AML-193 (cell line): ENCODE measurements at places on chromosomes 13 and 19.
A peak's percentile ranks its signal among the peaks of the same experiment; 100 is the strongest.

GRCh38 chr13:72437458-72437857, 290.0 kb downstream of the MZT1 start:
- no peak for DNase-seq

DNA sequence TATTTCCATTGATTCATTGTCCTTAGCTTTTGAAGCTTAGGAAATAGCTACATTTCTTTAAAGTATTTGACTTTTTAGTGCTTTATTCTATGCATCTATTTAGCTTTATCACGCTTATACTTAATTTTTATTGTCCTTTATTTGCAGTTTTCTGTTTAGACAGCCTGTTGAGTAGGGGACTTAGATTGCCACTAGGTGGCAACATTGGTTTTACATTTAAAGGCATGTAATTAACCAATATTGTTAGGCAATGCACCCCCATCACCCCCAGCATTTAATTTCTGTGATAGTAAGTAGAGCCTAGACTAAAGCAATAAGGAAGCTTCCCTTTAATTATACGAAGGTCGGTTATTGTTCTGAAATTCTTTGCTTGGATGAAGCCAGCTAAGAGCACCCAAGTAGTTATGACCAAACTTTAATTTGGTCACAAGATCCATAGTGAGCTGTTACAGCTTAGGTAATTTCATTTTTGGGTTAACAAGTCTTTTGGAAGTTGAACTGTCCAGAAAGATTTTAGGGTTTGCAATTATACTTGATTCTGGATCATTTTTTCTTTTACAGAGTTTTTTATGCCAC, 36.5 kb downstream of the B3GLCT start:
- peak; percentile 74 for DNase-seq

GRCh38 chr19:44315883-44316282, 11.1 kb upstream of the ZNF235 start:
- DNase-seq: no peak

DNA sequence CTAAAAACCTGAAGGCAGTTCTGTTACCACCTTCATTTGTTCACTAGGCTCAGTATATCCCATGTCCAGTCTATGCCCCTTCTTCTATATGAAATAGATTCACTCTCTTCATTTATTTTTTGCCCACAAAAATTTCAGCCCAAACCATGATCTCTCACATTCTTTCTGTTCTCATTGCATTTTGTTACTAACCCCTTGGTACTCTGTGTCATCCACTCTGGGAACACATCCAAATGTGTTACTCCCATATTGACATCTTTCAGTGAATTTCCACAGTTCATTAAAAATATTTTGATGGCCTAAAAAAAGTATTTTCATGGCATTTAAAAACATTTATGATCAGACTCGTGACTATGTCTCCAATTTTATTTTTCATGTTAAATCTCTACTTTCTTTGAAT, 378.9 kb downstream of the SLITRK1 start:
- no peak for DNase-seq

GRCh38 chr19:11031421-11032070, 57.7 kb upstream of the LDLR start:
- no peak for DNase-seq

DNA sequence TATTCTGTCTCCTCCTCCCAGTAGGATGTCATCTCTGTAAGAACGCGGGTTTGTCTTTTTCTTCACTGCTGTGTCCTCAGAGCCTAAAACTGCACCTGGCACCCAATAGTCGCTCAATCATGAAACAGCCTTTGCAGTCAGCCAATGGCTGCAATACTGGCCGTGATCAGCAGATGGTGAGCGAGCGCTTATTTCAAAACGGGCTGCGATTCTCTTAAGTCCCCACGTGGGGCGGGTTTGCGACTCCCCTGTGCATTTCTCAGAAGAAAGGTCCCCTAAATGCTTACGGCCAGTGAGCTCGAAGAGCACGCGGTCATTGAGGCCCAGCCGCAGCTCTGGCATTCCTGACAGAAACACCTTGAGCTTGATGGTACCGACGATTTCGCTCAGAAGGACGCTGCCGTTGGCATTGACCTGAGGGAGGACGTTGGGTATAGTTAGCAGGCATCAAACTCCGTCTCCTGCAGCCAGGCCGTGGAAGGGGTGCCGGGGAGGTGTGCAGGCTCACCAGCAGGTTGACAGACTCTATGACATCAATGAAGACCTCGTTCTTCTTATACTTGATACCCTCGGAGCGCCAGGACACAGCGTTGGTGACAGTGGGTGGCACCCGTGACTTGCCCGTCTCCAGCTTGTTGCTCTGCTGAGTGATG, 6.0 kb downstream of the AP1M2 start:
- DNase-seq: peak; percentile 91

GRCh38 chr19:17540174-17540573, 15.3 kb upstream of the COLGALT1 start:
- DNase-seq: no peak

DNA sequence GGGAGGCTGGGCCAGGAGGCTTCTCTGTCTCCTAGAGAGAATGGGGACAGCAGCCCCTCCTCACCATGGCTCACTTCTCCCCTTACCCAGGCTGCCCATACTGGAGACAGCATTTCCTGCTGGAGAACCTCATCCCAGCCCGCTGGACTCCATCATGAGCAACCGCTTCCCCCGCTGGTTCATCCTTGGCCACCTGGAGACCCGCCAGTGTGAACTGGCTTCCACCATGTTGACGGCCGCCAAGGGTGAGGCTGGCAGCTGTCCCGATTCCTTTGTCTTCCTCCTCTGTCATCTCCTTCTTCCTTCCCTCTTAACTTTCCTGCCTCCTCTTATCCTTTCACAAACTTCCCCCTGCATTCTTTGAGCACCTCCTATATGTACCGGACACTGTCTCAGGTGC, 28.0 kb downstream of the ZSWIM4 start:
- no peak for DNase-seq

GRCh38 chr13:59680429-59681024, 483.2 kb downstream of the DIAPH3 start:
- DNase-seq: peak; percentile 27

GRCh38 chr13:112885782-112886268, 83.2 kb upstream of the MCF2L start:
- DNase-seq: no peak

- DNase-seq: no peak
Observed at GRCh38 chr13:99087954-99088491, 110.2 kb upstream of the DOCK9 start.

GRCh38 chr19:3133793-3134116, 2.1 kb upstream of the GNA15 start:
- DNase-seq: no peak

DNA sequence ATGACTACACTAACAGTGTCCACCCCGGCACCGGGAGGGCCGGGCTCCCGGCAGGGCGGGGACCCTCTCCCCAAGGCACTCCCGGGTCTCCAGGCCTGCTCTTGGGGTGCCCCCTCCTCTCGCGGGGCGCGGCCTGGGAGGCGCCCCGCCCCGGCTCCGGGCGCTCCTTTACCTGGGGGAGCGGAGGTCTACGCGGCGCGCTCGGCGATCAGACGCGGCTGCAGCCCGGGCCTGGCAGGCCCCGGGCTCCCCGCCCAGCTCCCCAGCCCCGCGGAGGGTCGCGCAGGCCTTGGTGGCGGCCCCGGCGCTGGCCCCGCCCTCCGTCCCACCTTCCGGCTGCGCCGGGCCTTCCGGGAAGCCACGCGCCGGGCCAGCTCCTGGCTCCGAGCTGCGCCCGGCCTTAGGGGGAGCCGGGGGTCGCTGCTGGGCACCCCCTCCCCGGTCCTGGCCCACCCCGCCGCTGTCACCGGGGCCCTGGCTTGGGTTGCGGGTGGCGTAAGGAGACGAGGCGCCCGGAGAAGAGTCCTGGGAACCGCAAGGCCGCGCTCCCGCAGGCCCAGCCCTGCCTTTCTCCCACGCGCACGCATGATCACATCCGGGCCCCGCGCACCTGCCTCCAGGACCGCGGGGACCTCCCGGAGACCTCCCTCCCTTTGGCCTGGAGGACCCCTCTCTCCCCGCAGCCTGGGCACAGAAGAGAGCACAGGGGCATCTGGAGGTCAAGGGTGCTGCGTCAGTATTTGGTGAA, at the start of gene C19orf12:
Gene C19orf12, minus strand, starts transcription at position 309 of the 748 bp plus-strand sequence. CDS start 6,848 bp downstream, outside the sequence.
- DNase-seq: peak; percentile 39

GRCh38 chr19:46975011-46975924, 44.4 kb upstream of the NPAS1 start:
- no peak for DNase-seq

DNA sequence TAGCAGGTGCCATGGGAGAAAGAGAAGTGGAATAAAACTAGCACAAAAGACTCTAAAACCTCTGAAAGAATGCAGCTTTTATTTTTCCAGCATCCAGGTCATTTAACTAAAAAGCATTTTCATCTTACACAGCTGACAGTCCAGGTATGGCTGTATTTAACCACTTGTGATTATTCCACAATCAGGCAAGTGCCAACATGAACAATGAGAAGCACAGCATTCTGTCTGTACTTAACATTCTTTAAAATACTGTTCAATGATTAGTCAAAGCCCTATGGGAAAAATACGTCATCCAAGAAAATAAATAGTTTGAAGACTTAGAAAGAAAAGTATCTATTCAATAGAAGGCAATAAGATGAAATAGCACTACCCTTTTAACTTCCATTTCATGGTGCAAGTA, 246.9 kb downstream of the LIG4 start:
- DNase-seq: no peak

GRCh38 chr13:29499506-29500165, 95.9 kb downstream of the SLC7A1 start:
- no peak for DNase-seq

DNA sequence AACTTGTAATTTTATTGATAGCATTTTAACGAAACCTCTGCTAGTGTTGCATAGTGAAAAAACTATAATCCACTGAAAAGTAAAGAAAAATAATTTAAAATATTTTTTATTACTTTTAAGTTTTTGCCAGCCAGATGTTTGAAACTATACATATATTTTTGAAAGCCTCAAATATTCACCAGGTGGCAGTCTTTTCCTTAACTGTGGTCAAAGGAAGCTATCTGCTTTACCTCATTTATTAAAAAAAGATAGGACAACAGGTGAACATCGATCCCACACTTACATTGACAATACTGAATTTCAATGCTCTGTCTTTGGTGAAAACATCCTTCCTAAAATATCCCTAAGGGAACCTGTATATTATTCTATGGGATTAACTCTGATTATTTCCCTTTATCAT, 100.5 kb downstream of the TRPC4 start:
- no peak for DNase-seq

- DNase-seq: no peak
Observed at GRCh38 chr13:73287831-73288230, 229.0 kb downstream of the KLF5 start.

GRCh38 chr13:111179908-111180760, 65.0 kb downstream of the ARHGEF7 start:
- DNase-seq: no peak

DNA sequence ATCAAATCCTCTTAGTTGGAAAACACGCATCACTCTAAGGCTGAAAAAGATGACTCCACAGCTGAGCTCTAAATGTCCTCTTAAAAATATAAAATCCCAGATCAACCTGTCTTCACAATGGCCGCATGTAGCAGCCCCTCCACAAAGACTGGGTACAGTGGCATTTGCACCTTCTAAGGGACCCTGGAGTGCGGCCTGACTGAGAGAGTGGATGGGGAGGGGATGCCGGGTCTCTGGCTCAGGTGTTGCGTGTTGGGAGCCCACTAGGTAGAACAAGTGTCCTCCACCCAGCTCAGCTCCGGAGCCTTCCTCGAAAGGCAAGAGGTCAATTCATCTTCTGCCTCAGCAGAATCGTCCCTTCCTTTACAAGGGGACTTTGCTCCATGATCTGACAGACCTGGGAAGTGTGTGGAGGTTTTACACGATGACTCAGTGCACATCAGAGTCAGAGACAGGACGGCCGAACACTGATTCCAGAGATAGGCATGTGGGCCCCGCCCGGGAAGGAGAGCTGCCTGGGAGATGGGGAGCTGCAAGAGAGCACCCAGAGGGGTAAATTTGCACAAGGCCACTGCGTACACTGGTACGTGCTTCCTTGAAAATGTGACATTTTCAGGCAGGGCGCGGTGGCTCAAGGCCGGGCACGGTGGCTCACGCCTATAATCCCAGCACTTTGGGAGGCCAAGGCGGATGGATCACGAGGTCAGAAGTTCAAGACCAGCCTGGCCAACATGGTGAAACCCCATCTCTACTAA, 23.5 kb upstream of the SLC15A1 start:
- DNase-seq: no peak

DNA sequence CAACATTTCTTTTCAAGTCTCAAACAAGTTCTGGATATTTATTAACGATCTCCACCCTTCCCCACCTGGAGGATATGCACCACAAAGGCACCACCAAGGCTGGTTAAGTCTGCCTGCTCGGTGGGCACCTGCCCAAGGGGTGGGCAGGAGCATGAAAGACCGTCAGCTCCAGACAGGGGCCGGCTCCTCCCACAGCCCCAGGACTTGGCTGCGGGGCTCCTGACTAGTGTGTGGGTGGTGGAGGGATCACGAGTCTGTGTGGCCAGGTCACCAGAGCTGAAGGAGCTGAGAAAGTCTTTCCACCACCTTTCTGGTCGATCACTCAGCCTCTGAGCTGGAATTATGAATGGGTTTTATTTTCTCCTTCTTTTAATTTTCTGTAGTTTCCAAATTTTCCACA, 7.8 kb downstream of the SLC7A1 start:
- no peak for DNase-seq

- peak; percentile 78 for DNase-seq
Observed at GRCh38 chr19:8580710-8581281, 3.6 kb upstream of the MYO1F start.

DNA sequence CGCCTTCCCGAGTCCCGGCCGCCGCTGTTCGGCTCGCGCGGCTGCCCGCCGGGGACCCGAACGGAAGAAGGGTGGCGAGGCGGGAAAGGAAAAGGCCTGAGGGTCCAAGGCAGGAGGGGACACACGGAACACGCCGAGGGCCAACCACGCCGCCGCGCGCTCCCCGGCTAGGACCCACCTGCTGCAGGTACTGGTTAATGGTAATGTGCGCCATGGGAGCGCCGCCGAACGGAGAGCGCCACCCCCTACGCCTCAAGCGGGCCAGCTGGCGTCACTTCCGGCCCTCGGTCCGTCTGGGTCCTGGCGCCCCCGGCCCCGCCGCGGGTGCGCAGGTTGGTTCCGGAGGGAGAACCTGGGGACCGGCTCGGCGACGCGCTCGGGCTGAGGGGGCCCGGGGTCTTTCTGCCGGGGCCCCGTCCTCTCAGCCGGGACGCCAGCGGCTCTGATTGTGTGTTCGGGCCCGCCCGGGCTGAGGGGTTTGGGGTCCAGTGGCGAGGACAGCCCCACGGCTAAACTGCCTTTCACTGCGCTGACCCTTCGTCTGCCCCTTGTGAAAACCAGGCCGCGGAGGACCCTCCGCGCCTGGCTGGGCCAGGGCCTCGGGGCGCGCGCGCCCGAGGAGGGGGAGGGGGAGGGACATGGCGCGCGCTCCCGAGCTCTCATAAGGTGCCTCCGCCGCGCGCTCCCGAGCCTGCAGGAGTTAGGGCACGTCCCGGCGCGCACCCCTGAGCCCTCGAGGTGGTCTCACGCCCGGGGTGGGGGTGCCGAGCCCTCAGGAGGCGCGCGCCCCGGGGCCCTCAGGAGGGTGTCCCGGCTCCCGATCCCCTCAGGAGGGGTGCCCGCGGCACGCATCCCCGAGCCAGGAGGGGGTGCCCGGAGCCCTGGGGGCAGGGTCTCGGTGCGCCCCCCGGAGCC, at the start of gene PCID2:
Gene PCID2, minus strand, starts transcription at position 249 of the 915 bp plus-strand sequence. Its CDS starts 35 bp downstream, at position 214.
- peak; percentile 72 for DNase-seq
